ENCODE measurements at places on chromosomes 12 and 14.

- DNase-seq = no peak
Observed at GRCh38 chr14:88613552-88614010, 50.7 kb downstream of the ZC3H14 start.

DNA sequence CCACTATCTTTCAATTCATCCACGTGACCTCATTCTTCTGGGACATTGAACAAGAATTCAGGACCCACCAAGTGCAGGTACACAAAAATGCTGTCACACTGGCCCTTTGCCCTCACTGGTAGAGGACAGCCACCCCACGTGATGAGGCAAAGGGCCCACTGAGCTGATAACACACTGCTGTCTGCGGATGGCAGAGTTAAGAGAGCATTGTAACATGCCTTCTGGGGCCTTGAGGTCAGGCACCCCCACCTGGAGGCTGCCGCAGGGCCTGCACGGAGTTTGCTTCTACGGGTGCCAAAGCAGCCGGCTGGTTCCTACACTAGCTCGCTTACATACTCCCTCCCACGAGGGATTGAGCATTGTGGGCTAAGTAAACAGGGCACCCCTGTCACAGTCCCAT is 101.0 kb downstream of the LRIG3 start:
- DNase-seq = no peak

DNA sequence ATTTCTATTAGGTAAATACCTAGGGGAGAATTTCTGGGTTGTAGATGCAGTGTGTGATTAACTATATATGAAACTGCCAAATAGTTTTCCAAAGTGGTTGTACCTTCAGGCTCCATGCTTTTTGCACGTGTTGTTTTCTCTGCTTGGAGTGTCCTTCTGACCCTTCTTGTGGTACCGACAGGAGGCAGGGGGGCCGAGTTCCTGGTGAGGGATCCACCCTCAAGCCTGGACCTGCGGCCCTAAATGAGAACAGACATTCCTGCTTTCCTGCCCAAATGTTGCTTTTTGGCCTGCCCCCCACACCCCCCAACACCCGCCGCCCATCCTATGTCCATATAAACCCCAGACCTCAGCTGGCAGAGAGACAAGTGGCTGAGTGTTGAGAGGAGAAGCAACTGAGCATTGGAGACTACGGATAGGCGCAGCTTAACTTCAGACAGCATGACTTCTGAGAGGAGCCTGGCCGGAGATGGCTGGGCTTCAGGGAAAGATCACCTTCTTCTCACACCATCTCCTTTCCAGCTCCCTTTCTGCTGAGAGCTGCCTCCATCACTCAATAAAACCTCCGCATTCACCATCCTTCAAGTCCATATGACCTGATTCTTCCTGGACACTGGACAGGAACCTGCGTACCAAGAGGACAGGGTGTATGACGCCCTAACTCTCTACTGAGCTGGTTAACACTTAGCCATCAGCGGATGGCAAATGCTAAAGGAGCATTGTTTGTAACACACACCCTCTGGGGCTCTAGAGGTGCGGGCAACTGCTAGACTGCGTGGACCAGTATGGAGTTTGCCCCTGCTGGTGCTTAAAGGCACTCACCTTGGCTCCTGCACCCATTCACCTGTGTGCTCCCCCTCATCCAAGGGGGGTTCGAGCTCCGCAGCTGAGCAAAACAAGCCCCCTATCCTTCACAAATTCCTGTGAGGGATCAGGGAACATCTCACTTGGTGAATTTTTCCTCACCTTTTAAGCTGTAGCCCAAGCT is 194.7 kb upstream of the FBXO33 start:
- DNase-seq = no peak

- DNase-seq = no peak
Observed at GRCh38 chr12:95838125-95838524, 20.6 kb upstream of the SNRPF start.

DNA sequence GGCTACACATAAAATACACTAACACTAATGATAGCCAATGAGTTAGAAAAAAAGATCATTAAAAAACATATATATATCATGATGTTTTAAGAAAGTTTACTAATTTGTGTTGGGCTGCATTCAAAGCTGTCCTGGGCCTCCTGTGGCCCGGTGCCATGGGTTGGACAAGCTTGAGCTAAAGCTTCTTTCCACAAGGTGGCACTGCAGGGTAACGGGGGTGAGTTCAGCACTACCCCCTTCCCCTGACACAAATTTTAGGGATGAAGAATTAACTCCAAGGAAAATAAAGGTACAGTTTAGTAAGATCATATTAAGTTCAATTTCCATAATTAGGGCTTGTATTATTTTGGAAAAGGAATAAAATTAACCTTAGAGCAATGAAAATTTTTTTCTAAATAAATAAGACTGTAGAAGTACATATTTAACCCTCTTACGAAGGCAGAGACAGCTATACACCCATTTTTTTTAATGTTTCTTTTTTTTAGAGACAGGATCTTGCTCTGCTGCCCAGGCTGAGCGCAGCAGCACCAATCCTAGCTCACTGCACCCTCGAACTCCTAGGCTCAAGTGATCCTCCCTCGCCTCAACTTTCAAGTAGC is 38.9 kb downstream of the PPP1R13B start:
- DNase-seq = peak; percentile 77

DNA sequence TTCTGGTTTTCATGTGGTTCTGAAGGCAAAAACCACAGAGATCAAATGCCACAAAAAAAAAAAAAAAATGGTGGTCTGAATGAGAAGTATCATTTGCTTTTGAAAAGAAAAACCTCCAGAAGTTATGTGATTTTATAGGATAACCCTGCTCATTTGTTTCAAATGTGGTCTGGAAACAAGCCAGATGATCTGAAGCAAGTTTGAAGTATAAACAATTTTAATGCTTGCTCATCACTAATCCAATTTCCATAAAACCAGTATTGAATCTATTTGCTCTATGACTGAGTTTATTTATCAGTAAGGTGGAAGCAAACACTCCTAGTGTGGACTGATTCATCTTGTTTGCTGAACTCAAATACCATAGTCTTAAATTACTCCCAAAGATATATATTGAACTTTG is 407.3 kb upstream of the FLRT2 start:
- no peak for DNase-seq

DNA sequence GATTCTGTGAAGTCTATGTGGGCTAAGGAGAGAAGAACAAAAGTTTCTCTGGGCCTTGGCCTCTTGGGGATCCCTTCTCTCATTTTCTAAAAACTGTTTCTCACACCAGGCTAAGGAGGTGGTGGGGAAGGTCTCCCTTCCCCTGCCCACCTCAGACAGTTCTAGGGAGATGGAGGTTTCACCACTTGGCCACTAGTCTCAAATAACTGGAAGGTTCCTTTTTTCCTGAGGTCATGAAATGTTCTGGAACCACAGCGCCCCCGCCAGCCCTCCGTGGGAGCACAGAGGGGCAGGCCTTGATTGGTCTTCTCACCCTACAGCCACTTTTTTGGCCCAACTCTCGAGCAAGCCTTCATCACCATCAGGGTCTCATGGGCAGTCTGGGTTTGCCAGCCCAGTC is 12.6 kb downstream of the C12orf43 start:
- DNase-seq = no peak

DNA sequence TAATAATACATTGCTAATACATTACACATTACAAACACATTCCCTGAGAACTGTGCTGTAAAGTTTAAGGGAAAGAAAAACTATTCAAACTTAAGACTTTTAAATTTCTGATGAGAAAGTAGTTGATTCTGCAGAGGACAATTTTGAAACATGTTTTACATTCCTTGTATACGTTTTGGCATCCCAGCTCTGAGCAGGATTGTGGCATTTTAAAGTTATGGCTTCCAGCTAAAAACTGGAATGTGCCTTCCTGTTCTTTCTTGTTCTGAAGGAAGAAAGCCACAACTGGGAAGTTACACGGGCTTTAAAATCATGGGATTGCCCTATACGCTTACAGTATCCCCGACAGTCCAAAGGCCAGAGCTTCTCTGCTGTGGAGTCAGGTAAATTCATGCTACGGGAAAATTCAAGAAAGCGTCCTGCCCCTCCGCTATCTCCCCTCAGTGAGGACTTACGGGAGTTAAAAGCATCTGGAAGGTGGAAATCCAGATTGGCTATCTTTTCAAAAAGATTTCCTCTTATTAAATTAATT is 10.8 kb upstream of the KLHL42 start:
- no peak for DNase-seq

GRCh38 chr12:81627336-81628189 is 131.6 kb downstream of the PPFIA2 start:
- peak; percentile 11 for DNase-seq

DNA sequence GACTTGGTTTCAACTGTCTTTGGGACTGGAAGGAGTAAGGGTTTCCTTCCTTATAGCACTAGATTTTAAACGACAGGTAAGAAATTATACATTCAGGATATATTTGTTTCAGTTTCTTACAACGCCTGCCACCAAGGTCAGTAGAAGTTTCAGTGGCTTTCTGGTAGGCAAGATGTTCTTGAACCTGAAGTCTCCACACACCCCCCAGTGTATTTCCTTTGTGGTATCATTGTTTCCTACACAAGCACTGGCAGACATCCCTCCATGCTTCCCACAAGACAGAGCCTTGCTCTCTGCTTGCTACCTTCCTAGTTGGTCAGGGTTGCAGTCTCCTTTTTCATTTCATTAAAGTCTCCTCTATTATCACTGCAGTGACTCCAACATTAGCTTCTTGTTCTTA is 283.1 kb downstream of the FLRT2 start:
- DNase-seq = no peak

GRCh38 chr12:56898938-56899337 is 35.3 kb downstream of the SDR9C7 start:
- no peak for DNase-seq

- DNase-seq = peak; percentile 38
Observed at GRCh38 chr12:106918746-106919145, 37.0 kb upstream of the TMEM263 start.

GRCh38 chr14:33393895-33394368 is 455.3 kb downstream of the NPAS3 start:
- DNase-seq = no peak

DNA sequence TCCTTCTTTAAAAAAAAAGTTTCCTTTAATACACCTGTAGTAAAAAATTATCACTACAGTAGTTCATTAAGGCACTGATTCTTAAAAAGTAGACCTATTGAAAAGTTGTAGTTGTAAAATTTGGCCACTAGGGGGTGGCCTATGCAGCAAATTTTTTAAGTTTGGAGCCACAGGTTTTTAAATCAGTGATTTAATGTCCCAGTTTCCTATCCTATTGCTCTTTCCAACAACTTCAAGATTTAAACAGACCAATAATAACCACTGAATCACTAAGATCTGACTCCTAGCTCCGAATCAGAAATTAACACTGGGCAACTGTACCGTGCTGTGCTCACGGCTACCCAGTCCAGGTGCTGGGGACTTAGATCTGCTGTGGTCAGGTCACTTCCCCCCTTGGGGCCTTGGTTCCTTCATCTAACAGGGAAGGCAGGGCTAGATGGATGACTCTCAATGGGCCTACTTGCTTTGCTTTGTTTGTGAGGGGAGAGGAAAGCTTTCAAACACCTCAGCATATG is 279.3 kb downstream of the MED13L start:
- DNase-seq = peak; percentile 31

DNA sequence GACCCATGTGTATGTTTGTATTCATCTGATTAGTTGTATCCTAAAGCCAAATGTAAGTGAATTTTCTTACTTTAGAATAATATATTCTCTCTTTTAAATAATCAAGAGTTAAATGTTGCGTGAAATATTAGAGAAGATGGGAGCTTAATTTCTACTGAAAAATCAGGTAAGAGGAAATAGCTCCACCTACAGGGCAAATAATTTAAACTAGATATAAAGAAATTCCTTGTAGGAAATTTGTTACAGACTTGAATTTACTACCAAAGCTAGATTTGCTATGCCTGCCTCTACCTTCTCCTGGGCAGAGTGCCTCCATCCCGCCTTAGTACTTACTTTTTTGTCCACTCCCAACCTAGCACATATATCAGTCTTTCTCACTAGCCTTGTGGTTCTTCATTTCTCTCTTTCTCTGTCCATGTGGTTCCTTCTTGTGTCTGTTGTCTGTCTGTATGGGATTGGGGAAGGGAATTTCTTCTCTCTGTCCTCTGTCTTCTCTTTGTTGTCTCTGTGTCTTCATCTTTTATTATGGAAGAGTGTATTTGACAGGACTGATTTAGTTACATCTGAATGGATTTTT is 44.7 kb downstream of the PALS1 start:
- DNase-seq = peak; percentile 28

DNA sequence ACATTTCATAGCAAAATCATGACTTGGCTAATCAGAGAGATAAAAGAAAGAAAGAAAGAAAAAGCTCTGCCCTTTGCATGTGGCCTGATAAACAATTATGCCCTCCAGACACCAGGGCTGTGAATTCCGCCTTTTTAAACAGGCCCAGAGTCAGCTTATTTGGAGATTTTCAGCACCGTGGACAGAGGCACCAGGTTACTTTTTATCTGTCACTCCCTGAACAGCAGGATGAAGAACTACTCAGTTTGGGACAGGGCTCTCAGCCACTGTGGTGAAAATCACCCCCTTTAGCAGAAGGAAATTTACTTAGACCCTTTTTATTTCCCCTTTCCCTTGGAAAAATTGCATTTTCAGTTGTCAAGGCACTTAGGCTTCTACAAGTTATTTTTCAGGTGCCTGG is 359.9 kb downstream of the NRXN3 start:
- peak; percentile 7 for DNase-seq

DNA sequence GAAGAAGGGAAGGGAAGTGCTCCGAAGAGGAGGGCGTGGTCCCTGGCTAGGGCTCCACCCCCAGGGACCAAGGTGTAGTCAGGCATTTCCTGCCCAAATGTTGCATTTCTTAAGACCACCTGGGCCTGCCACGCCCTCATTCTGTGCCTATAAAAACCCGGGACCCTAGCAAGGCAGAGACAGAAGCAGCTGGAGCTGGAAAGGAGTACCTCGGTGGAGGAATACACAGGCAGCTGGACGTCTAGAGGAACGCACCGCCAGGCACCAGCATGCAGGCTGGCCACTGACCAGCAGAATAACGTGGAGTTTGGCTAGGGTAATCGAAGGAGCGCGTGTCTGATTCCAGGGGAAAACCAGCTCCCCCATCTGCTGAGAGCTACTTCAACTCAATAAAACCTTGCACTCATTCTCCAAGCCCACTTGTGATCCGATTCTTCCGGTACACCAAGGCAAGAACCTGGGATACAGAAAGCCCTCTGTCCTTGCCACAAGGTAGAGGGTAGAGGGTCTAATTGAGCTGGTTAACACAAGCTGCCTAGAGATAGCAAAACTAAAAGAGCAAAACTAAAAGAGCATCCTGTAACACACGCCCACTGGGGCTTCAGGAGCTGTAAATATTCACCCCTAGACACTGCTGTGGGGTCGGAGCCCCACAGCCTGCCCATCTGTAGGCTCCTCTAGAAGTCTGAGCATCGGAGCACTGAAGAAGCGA is 21.0 kb downstream of the CFL2 start:
- peak; percentile 25 for DNase-seq

DNA sequence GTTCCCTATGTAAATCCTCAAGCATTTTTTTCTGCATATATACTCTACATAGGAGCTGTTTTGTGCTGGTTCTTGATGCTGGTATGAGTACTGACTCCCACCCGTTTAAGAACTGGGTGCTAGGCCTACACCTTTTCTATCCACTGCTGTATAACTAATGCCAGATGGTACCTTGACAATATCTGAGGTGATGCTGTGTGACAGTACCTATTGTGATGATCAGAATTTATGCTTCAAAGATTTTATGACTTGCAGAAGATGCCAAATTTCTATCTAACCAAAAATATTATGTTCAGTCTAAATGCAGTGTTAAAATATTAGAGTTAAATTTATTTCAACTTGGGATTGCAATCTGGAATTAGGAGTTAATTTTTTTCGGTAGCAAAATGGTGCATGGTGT is 272.3 kb upstream of the NOVA1 start:
- no peak for DNase-seq
